ENCODE measurements at places on chromosomes 16 and 17.

DNA sequence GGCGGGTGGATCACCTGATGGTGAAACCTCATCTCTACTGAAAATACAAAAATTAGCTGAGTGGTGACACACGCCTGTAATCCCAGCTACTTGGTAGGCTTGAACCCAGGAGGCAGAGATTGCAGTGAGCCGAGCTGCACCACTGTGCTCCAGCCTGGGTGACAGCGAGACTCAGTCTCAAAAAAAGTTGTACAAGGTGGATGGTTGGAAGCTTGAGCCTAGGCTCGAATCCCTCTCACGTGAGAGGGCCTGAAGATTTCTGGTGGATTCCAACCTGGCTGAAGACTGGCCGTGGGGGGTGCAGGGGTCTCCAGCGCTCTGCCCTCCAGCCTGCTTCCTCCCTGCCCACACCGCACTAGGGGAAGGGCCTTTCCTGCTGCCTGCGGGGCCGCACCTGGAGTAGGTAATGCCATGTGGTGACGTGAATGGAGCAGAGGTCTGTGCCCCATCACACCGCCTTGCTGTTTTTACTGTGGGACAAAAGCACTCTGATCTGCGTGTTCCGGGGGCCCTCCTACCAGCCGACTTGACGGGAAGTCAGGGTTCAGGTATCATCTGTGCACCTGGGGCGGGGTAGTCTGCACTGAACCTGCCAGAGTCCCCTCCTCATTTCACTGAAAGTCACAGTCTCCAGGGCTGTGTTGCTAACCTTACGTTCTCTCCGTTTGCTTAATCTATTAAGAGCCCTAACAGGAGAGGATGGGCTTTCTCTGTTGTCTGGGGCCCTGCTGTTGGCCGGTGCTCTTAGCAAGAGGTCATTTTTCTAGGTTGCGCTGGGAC lies 4.2 kb downstream of the RPL13 start:
- DNase-seq, result no peak

- DNase-seq, result no peak
Observed at GRCh38 chr17:45123930-45124796, 8.2 kb downstream of the PLCD3 start.

- DNase-seq, result no peak
Observed at GRCh38 chr16:50614955-50615724, 66.0 kb downstream of the SNX20 start.

DNA sequence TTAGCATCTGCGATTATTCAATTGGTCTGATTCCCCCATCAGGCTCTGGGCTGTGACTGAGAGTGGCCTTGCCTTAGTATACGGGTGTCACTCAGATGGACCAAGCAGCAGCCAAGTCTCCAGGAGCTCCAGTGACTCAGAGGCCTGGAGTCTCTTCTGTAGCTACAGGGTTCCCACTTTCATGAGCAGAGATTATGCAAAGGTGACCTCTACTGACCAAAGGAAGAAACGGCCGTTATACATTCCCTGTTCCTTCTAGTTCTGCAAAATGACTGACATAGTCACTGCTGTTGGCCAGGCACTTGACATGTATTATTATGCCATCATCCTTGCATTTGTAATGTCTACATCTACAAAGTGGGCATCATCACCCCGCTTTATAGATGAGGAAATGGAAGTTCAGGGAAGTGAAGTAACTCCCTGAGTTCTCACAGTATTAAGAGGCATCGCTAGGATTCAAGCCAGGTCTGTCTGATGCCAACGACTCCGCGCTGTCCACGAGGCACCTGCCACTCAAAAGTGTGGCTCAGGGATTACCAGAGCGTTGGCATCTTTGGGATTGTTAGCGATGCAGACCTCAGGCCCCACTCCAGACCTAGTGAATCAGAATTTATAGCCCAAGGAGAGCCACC lies 23.3 kb downstream of the SLC38A7 start:
- DNase-seq, result no peak

GRCh38 chr17:80475910-80476876 lies at the start of gene NPTX1:
TSS of gene NPTX1 (minus strand) at chr17:80476607. CDS start at chr17:80476446, 161 bp downstream.
- DNase-seq, result peak; percentile 16

GRCh38 chr17:76039121-76039520 lies 12.0 kb upstream of the EVPL start:
- no peak for DNase-seq

- no peak for DNase-seq
Observed at GRCh38 chr17:82129095-82129494, 31.1 kb upstream of the FASN start.

GRCh38 chr16:72191551-72191950 lies 19.6 kb upstream of the PMFBP1 start:
- DNase-seq, result no peak

- DNase-seq, result no peak
Observed at GRCh38 chr16:30692396-30693064, 6.4 kb upstream of the SRCAP start.

- DNase-seq, result no peak
Observed at GRCh38 chr16:83706394-83706793, 101.4 kb upstream of the HSBP1 start.

DNA sequence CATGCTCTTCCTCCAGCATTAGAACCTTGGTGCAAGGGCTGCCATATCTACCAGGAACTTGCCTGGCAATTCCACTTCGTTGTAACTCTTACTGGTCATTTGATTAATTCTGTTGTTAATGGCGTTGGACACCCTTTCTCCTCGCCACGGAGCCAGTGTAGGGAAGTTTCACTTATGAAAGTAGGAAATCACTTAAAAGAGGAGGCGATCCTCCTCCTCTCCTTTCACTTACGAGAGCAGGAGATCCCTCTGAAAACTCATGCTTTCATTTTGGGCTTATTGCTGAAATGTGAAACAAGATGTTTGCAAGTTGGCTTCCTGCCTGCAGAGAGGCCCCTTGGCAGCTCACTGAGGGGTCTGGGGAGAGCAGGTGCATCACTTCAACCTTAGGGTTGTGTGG lies 226.0 kb downstream of the SNX29 start:
- no peak for DNase-seq

DNA sequence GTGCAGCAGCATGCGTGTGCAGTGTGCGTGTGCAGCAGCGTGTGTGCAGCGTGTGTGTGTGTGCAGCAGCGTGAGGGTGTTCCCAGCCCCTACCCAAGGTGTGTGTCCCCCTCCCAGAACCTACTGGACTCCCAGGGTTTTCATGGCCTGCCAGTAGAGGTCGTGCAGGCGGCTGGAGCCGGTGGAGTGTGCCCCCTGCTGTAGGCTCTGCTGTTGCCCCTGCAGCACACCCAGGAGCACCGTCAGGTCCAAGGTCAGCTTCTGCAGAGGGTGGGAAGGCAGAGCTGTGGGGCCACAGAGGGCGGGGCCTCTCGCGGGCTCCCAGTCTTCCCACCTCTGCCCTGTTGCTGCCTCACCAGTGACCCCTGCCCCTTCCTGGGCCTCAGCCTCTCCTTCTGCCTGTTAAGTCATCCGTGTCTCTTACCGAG lies 14.9 kb downstream of the MYBBP1A start:
- no peak for DNase-seq

DNA sequence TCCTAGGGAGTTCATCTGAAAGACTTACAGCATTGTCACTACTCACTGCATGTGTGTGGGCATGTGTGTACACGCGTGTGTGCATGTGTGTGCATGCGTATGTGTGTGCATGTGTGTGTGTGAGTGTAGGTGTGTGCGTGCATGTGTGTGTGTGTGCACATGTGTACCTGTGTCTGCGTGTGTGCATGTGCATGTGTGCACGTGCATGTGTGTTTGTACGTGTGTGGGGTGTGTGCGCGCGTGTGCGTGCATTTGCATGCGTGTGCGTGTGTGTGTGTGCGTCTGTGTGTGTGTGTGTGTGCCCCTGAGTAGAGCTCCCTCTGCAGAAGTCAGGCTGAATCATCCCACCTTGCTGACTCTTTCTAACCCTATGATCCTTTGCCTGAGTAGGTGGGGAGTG lies 114.8 kb upstream of the RBFOX1 start:
- no peak for DNase-seq

- DNase-seq, result no peak
Observed at GRCh38 chr17:63246344-63246743, 199.8 kb downstream of the CYB561 start.

GRCh38 chr16:11596572-11597226 lies 10.0 kb upstream of the LITAF start:
- no peak for DNase-seq

GRCh38 chr17:17264430-17264829 lies 16.6 kb downstream of the COPS3 start:
- DNase-seq, result no peak

- no peak for DNase-seq
Observed at GRCh38 chr16:30113031-30113710, at the start of gene GDPD3. TSS of gene GDPD3 (minus strand) at chr16:30113537. CDS start at chr16:30113478, 59 bp downstream.

DNA sequence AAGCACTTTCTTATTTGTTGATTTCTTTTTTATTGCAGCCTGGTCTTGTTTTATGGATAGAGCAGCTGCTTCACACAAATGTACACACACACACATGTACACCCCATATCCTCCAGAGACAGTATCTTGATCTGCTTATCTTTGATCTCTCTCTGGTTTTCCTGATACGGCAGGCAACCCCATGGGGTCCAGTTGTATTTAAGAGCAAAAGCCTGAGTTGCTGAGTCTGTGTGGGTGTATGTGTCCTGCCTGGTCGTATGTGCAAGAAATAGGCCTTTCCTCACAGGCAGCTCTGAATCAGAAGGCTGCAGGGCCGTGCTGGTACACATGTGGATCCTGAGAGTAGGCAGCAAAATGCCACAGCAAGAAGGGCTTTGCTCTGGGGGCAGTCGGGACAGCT lies 14.6 kb upstream of the LGALS9 start:
- DNase-seq, result no peak

DNA sequence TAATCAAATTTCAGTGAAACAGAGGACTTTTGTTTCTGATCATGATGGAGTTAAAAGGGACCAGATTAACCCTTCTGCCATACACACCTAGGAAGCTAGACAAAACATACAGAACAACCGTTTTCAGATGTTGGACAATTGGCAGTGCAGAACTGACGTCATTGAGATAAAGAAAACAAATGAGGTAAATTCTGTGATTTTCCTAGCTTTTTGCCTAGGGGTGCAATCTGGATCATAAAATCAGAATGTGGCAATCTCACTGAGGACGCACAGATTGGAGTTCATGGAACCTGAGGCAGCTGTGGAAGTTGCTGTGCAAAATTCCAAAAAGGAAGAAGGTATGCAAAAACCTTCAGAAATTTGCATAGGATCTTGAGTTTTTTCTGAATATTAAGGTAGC lies 15.0 kb upstream of the USP32 start:
- no peak for DNase-seq

DNA sequence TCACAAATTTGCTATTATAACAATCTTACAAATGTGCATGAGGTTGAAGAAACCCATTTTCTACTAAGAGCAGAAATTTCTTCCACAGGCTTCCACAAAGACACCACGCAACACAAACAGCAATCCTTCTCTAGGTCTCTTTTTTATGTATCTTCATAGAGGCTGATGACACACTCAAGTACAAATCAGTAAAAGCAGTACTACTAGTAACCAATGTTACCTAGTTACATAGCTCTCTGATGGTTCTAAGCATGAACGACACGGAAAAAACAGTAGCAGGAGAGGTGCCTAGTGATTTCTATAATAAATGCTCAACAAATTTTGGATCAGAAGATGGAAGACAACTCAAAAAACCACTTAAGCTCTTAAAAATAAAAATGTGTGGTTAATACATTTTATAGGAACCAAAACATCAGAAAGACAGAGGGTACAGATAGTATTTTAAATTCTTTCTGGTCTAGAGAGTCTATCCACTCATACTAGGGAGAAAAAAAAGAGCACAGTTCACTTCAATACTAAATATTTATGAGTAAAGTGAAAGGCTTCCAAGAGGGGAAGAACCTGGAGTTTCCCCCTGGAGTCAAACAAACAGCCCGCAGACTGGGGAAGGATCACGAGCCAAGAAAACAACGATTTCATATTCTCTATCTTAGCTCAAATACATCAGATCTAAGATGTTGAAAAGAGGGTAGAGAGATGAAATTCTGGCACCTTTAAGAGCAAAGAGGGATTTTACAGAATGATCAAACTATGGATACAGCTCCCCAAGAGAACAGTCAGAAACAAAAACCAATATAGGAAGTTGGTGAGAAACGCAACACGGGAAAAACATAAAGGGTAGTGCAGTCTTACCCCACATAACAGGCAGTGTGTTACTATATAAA lies 40.2 kb downstream of the SMG6 start:
- DNase-seq, result no peak

GRCh38 chr16:29107299-29107698 lies 122.4 kb downstream of the LAT start:
- no peak for DNase-seq

DNA sequence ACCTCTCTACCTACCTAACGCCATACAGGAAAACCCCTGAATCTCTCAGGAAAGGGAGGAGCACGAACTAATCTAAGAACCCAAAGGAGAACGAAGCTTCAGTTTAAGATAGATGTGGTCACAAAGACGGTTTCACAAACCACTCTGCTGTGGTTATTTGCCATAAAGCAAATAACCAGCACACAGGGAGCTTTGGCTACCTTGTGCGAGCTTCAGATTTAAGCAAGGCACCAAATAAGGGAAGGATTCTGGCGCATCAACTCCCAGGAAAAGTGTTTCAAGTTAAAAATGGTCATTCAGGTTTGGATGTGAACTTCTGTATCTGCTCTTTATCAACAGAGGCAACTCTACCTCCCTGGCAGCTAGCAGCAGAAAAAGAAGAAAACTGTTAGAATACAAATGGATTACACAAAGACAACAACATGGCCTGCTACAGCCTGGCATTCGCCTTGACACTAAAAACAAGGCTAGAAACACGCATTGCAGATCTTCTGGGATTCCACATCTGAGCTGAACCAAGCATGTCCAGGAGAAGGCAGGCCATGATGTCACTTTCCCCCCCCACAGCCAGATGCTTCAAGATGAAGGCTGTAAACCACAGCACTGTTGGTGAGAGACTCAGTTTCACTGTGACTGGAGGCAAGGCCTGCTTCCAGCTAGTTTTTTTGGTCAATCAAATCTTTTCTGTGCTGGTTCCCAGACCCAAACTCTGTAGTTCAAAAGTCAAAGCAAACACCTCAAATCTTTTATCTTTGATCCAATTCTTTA lies 43.6 kb downstream of the SMG6 start:
- no peak for DNase-seq

DNA sequence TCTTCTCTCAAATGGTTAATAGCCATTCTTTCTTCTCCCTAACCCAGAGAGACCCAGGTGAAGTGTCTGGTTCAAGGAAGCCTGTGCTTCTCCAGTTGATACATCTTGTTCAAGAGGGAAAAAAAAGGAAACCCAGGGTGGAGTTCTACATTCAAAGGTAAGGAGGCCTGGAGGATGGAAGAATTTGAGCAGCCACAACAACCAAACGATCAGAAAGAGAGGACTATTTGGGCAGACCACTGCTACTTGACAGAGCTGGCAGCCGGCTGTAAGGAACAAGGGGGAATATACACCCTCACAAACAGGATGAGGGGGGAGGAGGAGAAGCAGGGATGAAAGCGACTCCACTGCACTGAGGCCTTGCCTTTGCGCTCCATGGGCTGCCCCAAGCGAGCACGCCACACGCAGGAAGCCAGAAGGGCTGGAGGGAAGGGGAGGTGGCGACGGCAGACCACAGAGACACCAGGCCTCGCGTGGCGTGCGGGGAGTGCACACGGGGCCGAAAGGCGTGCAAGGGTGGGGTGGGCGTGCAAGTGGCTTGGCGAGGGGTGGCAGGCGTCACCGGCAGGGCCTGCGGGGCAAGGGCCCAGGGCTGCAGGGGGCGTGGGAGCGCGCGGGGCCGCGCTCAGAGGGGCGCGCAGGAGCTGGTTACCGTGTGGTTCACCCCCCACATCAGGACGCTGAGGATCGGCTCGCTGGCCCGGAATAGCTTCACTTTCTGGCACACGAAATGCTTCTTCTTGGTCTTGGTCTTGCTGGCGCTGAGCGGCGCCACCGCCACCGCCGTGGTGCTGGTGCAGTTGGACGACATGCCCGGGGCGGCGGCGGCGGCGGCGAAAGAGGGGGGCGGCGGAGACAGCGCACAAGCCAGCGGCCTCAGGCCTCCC lies 499 bp downstream of the PIP4K2B start:
- no peak for DNase-seq
